GM13976 (cell line): ENCODE measurements at places on chromosomes 11 and 22.

DNA sequence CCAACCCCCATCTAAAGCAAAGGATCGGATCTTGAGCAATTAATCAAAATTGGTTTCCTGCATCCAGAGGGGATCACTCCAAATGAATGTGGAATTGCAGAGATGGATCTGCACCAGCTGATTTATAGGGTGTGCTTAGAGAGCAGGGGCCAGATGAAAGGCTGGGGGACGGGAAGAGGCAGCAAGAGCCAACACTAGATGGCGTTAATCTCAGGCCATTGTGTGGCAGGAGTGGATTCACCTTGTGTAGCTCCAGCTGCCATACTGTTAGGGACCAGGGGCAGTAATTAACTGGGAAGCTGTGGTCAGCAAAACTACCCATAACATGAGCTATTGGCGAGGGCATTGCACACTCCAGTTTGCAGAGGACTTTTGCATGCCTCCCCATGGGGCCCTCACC, 35.6 kb downstream of the SERPINH1 start:
- peak; percentile 66 for DNase-seq

- no peak for DNase-seq
Measured at GRCh38 chr11:79201677-79202347, 239.0 kb downstream of the TENM4 start.

DNA sequence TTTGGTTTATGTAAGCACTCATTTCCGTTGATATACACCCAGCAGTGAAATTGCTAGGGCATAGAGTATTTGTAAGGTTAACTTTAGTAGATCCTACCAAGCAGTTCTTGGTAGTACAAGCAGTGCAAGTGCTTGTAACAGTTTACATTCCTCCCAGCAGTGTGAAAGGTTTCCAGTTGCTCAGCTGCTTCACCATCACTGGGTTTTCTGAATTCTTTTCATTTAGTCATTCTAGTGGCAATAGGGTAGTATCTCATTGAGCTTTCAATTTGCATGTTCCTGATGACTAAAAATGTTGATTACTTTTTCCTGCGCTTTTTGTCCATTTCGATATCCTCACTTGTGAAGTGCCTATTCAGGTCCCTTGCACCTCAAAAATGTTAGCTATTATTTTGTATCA, 34.3 kb downstream of the ZNF202 start:
- DNase-seq, result no peak

DNA sequence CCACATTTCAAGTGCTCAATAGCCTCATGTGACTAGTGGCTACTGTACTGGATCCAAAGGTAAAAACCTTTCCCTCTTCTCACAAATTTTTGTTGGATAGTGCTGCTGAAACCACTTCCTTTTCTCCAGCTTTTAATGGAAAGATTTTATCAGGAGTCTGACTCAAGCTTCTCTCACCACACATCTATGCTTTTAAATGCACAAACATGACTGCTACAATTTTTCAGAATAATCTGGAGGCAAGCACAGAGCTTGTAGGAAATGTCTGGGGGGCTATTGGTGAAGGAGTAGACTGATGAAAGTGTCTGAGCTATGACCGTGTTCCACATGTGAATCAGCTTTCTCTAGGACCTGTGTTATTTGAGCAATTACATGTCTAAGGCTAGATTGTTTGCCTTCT, 101.1 kb upstream of the FAT3 start:
- no peak for DNase-seq

GRCh38 chr11:95387325-95387724, 156.3 kb upstream of the SESN3 start:
- no peak for DNase-seq

DNA sequence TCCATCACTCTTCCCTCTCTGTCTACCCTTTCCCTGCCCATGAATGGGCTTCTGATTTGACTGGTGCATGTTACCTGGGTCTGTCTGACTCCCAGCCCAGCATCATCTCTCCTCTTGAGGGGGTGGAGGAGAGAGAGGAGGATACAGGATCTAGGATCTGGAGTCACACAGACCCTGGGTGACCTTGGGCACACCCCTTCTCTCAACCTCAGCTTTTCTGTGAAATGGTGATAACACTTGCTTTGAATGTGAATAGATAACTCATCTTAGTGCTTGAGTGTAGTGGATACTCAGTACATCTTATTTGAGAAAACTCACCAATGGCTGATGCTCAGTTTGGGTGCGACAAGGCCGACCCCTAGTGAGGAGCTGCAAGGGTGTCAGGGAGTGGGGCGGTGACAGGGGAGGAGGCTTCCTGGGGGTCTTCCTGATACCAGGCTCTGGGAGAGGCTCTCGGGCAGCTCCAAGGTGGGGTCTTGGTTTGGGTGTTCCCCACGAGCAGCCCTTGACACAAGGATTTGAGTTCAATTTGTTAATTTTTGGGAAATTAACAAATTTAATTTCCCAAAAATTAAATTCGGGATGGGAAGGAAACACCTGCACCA, 9.0 kb downstream of the INCENP start:
- DNase-seq, result no peak

DNA sequence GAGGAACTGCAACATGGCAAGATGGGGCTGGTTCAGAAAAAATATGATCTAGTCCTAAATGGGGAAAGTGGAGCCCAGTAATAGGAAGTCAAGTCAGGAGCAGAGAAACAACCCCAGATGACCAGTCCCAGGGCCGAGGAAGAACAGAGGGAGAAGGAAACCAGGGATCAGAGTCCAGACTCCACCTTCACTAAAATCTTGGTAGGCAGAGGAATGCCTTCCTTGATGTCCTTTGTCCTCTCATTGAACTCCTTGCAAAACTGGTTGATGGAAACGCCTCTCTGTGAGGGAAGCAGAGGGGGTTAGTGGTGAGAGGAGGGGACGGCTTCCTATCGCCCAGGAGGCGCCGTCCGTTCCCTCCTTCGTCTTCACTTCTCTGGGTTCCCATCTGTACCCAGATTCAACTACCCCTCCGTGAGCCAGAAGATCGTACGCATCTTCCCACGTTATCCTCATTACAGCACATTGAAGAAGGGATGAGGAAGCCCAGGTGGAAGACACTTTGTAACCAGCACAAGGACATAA, 607 bp downstream of the MRPL11 start:
- no peak for DNase-seq

DNA sequence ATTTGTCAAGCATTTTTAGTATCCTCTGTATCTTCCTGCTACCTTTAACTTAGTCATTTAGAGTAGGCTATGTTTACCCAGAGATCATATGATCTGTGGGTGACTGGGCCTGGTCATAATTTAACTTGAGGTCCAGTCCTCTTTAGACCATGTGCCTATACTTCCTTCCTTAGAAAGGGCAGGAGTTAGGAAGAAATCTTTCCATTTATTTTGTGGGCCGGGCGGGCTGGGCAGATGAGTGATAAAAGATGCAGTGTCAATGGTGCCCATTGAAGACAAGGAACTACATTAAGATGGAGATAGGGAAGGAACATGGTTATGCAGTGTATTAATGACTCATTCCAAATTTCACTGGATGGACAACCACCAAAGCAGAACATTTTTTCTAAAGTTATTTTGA, 30.9 kb upstream of the PDE3B start:
- no peak for DNase-seq

DNA sequence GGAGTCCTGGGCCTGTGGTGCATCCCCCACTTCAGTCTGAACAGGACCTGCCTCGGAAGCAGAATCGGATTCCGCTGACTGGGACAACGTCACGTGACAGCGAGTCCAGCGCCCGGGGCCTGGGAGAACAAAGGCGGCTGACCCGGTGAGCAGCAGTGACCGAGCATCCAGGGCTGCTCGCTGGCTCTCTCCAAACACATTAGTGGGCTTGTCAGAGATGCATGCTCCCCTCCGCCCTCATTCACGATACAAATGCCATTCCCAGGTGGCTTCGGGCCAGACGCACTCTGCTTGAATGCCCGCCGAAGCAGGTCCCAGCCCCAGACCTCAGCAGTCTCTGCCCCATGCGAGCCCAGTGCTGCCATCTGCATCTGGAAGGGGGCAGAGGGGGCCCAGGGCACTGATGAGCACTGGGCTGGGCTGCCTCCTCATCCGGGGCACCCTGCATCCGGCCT, 91.0 kb downstream of the WNT7B start:
- no peak for DNase-seq

DNA sequence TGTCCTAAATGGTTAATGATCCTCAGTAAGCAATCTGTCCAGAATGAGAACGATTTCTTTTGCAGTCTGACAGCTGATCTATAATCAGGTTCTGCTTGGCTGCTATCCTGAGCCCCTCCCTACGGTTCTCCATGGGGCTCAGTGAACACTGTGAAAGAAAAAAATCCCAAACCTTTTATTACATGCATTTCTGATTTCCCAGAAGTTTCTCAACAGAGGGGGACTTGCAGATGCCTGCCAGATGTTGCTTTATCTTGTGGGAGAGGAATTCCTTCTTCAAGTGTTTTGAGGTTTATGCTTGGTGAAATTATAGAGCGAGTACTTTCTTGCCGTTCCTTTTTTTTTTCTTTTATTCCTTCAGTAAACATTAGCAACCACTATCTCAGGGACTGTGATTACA, 531.9 kb upstream of the ISX start:
- DNase-seq, result no peak

DNA sequence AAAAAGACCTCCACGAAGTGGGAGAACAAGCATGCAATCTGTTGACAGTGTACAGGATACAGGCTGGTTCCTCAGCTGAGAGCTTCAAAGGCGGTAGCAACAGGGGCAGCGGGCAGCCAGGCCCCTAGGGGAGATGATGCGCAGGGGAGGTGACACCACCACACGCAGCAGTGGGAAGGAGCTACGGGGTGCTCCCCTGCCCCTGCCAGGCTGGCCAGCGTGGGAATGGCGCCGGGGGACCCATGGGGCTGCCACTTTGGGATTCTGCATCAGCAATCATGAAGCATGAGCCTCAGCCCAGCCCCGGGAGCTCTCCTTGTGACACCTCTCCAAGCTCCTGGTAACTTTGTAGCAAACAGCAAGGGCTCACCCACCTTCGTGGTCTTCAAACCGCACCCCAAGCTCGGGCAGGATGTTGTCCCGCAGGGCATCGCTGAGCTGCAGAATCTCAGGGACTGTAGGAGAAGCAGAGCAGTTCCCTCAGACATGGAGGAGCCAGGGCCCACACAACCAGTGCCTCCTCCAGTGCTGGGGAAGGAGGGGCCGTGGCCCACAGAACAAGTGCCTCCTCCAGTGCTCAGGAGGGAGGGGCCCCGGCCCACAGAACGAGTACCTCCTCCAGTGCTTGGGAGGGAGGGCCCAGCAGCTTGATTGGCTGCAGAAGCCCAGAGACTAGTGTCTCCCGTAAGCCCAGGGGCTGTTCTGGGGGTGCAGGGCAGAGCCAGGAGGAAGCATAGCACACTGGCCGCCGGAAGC, 14.6 kb upstream of the NAP1L4 start:
- no peak for DNase-seq

- DNase-seq, result no peak
Measured at GRCh38 chr11:58652726-58653280, 30.3 kb downstream of the CNTF start.

DNA sequence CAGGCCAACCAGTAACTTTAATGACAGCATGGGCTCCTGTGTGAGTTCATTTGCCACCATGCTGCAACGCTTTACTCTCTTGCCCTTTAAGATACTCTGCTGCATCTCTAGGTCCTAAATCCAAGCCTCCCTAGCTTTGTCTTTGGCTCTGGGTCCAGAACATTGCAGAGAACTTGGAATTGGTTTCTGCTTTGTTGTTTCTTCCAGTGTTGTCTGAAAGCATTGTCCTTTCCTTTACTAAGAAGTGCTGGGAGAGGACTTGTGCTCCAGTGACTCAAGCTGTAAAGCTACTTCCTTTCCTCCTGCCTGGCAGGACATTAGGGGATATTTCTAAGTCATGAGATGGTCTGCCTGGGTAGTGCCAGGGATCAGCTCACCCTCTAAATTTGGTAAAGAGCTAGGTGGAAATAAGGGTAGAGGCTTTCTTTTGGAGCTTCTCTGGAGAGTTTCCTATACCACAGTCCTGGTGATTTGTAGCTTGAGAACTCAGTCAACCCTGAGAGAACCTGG, 202.5 kb upstream of the CADM1 start:
- no peak for DNase-seq

- no peak for DNase-seq
Measured at GRCh38 chr11:4891996-4892640, 10.4 kb downstream of the OR51T1 start.

DNA sequence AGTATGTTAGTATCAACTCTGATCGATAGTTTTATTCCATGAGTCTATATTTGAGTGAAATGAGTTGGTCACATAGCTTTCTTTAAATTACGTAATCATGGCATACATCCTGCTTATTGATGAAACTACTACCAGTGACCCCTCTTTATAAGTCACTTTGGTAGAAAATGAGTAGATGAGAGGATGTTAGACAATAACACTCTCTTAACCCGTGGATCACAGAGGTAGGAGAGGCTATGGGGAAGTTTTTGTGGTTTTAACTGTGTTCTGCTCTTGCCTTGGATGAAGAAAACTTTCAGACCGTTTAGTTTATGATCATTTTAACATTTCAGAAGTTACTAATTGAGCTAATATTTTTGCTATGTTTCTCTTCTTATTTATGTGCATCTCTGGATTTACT, 34.0 kb downstream of the TBCEL start:
- DNase-seq, result no peak

GRCh38 chr22:28980326-28980725, 81.3 kb downstream of the C22orf31 start:
- no peak for DNase-seq

GRCh38 chr11:7186190-7186589, 65.5 kb upstream of the SYT9 start:
- DNase-seq, result no peak

DNA sequence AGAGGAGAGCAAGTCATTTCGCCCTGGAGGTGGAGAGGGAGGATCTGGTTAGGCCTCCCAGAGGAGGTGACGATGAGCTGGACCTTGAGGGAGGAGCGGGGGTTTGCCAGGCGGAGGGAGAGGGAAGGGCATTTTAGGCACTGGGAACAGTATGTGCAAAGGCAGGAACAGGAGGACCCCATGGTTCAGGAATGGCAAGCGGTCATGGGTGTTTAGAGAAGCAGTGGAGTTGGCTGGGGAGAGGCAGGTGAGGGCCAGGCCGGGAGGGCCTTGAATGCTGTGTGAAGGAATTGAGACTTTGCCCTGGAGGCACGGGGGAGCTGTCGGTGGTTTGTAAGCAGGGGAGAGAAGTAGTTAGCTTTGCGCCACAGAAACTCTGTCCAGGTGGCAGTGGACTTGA, 10.3 kb downstream of the PRDM11 start:
- DNase-seq, result no peak

DNA sequence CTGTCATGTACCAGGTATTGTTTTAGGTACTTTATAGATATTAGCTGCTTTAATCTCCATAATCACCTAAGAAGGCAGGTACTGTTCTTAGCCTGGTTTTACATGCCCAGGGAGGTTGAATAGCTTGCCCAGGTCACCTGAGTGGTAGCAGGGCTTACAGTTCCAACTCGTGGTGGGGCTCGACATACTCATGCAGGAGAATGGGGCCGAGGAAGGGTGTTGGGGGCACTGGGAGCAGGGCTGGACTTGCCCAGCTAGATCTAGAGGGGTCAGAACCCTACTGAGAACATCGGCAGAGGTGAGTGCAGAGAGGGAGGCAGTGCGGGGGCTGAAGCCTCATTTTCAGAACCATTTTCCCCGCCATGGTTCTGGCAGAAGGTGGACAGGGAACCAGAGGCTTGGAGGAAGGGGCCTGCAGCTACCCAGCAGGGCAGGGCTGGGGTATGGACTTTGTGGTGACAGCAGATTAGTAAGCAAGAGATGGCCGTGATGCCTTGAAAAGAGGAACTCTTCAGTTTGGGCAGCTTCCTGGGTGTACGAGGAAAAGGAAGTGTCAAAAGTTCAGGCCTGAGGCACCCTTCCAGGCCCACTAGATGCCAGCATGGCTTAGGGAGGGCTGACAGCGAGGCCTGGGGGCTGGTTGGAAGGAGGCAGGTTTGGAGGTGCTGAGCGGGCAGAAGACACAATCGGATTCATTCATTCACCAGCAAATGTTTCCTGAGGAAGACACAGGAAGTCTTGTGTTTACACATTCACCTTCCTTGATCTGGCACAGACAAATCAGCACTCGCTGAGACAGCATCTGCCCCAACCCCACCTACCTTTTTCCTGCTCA, 54.7 kb upstream of the LYVE1 start:
- DNase-seq, result no peak
